Stimulated activated CD4-positive, alpha-beta T cell treated with anti-CD3 and anti-CD28 coated beads, Interleukin-4, amount 100 ng/mL, for 1 hour (primary cell): ENCODE measurements at places on chromosomes 7 and 10.

- DNase-seq, result no peak
Measured at GRCh38 chr10:29600821-29601220, 34.0 kb downstream of the SVIL start.

- DNase-seq, result no peak
Measured at GRCh38 chr7:30231271-30231670, 53.1 kb upstream of the ZNRF2 start.

DNA sequence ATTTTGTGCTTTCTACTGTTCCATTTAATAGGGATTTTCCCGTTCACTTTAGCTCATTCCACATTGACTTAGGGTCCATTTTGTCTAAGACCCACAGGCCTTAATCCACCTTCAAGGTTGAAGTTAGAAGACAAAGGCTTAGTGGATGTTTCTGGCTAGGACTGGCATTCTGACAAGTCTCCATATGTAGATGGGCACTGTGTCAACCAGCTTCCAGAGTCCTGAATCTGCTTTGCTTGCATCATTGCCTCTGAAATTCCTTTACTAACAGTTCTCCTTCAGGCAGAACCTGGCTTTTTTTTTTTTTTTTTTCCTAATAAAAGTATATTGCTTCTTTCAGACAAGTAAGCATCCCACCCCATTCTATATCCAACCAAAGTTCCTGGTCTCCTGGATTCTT lies 69.6 kb upstream of the PDCD4 start:
- DNase-seq, result no peak

- DNase-seq, result no peak
Measured at GRCh38 chr7:114822131-114822530, 99.8 kb upstream of the MDFIC start.

DNA sequence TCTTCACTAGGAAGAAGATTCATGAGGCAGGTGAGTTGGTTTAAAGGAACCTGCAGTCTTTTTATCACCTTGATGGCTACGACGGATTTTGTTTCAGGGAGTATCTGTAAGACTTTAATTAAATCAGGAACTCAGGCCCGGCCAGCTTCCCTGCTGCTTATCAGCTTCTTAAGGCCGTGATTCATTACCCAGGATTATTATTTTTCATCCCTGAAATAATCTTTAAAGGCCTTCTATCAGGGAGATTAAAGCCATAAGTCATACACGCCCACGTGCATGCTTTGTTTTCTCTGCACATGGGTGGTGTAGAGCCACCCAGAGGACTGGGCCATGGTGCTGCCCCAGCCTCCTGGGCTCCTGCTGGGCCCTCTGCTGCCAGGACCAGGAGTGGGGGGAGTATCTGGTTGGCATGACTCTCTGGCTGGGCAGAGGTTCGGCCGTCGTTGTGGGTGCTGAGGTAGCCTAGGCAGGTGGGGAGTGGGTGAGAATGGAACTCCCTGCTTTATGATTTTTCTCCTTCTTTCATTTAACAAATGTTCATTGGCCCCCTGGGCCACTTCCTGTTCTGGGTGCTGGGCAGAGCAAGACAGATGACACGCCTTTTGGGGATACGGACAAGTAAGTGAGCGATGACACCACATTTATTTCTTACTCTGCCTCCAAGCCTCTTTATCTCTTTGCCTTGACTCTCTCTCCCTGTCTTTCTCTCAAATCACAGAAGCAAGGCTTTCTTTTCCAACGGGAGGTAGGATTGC lies 39.0 kb upstream of the PCBD1 start:
- no peak for DNase-seq
